GM03348 (cell line): ENCODE measurements at places on chromosomes 5 and 9.

GRCh38 chr5:14155075-14155474, 11.9 kb downstream of the TRIO start:
- no peak for DNase-seq

GRCh38 chr5:179936976-179937681, 29.4 kb upstream of the TBC1D9B start:
- DNase-seq, result no peak

GRCh38 chr5:128826275-128826674, 139.0 kb upstream of the SLC27A6 start:
- DNase-seq, result no peak

- DNase-seq, result no peak
Measured at GRCh38 chr9:121363622-121363961, 6.5 kb downstream of the STOM start.

DNA sequence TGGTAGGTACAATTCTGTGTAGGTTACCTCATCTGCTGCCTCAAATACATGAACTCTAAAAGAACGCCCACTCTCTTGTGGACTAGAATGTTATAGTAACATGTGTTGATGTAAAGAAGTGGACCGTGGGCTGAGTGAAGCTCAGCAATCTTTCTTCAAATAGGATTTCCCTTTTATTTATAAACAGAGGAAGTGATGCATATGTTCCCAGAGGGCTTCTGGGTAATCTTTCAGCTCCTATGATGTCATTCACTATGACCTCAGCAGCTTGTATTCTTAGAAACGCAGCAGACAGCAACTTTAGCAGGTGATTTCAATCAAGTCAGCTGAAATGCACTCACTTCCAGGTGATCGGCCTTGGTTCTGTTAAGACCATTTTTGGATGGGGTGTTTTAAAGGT, 14.4 kb downstream of the F2RL2 start:
- DNase-seq, result no peak

- no peak for DNase-seq
Measured at GRCh38 chr5:150009671-150010387, 9.3 kb downstream of the HMGXB3 start.
